Stimulated activated CD4-positive, alpha-beta T cell treated with anti-CD3 and anti-CD28 coated beads, TNF-alpha, amount 100 ng/mL, for 24 hours (primary cell): ENCODE measurements at places on chromosomes 6 and 20.

GRCh38 chr6:79084693-79085092 is 6.6 kb upstream of the PHIP start:
- DNase-seq = no peak

- DNase-seq = no peak
Observed at GRCh38 chr6:27474172-27474465, 1.2 kb upstream of the ZNF184 start.

DNA sequence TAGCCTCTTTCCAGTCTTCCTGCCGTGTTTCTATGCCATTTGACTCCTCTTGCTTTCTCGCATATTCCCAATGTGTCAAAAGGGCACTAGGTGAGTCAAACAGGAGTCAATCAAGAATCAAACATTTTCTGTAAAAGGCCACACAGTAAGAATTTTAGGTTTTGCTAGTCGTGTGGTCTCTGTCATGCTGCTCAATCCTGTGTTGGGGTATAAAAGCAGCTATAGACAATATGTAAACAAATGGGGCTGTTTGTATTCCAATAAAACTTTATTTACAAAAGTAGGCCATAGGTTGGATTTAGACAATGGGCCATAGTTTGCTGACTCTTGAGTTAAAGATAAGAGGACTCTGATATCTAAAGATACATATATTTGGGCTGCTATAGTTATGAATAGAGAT is 235.4 kb upstream of the BTBD3 start:
- no peak for DNase-seq

- DNase-seq = no peak
Observed at GRCh38 chr6:99611148-99611547, 4.5 kb downstream of the PRDM13 start.

- DNase-seq = no peak
Observed at GRCh38 chr20:16555754-16556153, 17.5 kb downstream of the KIF16B start.

- DNase-seq = no peak
Observed at GRCh38 chr6:91299544-91300491, 712.9 kb upstream of the MAP3K7 start.

GRCh38 chr6:110534731-110535492 is 58.5 kb upstream of the SLC22A16 start:
- DNase-seq = no peak

DNA sequence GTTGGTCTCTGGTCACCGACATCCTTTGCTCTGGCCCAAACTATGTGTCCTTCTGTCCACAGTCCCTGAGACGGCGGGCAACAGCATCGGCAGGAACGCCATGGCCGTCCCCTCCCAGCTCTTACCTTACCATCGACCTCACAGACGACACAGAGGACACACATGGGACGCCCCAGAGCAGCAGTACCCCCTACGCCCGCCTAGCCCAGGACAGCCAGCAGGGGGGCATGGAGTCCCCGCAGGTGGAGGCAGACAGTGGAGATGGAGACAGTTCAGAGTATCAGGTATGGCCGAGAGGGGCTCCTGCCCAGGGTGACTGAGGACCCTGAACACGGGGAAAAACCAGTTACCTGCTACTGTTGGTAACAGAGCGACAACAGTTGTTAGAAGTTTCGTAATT is 25.0 kb downstream of the DNMT3B start:
- DNase-seq = no peak

DNA sequence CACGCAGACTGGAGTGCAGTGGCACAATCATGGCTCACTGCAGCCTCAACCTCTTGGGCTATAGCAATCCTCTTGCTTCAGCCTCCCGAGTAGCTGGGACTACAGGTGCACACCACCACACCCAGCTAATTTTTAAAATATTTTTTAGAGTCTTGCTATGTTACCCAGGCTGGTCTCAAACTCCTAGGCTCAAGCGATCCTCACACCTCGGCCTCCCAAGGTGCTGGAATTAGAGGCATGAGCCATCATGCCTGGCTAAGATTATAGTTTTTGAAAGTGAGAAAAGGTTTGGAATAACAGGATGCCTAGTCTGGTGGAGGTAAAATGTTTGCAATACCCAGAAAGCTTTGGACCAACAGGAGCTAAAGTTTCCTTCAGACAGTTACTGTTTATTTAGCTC is 23.4 kb downstream of the GCM1 start:
- DNase-seq = no peak

GRCh38 chr6:5778317-5778857 is 228.3 kb downstream of the NRN1 start:
- DNase-seq = no peak

DNA sequence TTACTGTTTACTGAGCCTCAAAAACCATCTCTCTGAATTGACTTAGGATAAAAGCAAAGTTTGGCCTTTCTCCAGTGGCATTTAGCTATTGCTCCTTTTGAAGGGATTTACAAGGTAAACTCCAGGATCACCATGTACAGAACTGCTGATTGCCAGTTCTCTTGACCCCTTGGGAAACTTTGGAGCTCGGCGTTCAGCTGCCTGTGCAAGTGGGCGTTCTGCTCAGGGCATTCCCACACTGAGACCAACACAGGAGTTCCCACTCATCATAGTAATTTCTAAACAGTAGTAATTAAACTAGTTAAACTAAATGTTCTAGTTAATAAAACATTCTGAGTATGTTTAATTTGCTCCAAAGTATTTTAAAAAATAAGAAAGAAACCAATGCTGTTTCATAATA is 14.9 kb downstream of the KCNQ5 start:
- no peak for DNase-seq

- no peak for DNase-seq
Observed at GRCh38 chr6:41503827-41504465, 42.2 kb upstream of the FOXP4 start.

GRCh38 chr6:132423839-132424238 is 22.6 kb upstream of the MOXD1 start:
- DNase-seq = no peak

GRCh38 chr6:45480752-45481415 is 103.2 kb upstream of the SUPT3H start:
- no peak for DNase-seq

DNA sequence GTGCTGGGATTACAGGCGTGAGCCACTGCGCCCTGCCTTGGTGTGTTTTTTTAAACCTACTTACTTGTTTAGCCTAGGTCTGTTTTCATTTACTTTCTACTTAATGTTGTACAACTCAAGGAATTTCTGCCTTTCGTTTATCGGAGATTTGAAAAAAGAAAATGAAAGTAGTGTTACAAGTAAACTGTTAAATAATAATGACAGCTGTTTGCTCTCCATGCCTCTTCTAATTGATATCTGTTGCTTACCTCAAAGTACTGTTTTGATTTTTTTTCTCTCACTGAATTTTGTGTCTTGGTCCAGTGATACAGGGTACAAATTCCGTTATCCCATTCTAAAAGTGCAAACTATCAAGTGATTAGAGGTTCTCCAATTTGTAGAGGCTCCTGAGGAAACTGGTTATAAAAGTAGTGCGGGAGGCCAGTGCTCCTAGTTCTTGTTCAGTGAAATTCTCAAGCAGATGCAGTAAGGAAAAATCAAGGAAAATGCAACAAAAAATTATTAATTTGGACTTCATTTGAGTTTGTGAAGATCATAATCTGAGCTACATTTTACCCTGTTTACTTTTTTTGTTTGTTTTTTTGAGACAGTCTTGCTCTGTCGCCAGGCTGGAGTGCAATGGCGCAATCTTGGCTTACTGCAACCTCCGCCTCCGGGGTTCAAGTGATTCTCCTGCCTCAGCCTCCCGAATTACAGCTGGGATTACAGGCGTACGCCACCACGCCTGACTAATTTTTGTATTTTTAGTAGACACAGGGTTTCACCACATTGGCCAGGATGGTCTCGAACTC is 2.2 kb downstream of the UBR2 start:
- no peak for DNase-seq

GRCh38 chr20:63176427-63177133 is 39.4 kb downstream of the YTHDF1 start:
- no peak for DNase-seq

- DNase-seq = peak; percentile 89
Observed at GRCh38 chr6:31087494-31088089, 24.8 kb downstream of the C6orf15 start.

DNA sequence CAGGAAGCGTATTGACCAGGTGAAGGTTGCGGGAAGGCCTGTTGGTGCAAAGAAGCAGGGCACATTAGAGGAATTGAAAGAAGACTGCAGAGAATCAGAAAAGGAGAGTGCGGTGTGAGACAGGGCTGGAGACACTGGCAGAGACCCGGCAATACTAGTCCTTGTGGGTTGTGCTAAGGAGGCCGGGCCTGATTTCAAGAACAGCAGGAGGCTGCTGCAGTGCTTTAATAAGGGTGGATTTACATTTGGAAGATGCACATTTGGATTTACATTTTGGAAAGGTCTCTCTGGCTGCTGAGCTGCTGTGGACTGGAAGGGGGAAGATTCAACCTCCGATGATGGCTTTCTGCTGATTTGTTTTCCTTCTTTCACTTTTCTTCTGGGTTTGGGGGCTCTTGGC is 167.8 kb downstream of the SLC24A3 start:
- no peak for DNase-seq

GRCh38 chr6:161152907-161153662 is 120.8 kb downstream of the AGPAT4 start:
- no peak for DNase-seq

DNA sequence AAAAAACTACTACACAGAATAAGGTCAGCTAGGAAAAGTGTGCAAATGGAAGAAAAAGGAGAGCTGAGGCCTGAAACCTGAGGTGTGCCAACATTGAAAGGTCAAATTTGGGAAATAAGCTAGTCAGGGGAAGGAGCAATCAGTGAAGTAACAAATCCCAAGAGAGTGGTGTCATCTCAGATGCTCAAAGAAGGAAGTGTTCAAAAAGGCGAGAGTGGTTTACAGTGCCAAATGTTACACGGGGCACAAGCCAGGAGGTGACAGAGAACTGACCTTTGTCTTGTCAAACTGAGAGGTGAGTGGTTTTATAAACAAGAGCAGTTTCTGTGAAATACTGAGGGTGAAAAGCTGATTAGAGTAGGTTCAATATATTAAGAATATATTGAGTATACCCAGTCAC is 83.0 kb upstream of the TCF21 start:
- DNase-seq = no peak

GRCh38 chr6:38646166-38646878 is 6.6 kb upstream of the BTBD9 start:
- DNase-seq = no peak

DNA sequence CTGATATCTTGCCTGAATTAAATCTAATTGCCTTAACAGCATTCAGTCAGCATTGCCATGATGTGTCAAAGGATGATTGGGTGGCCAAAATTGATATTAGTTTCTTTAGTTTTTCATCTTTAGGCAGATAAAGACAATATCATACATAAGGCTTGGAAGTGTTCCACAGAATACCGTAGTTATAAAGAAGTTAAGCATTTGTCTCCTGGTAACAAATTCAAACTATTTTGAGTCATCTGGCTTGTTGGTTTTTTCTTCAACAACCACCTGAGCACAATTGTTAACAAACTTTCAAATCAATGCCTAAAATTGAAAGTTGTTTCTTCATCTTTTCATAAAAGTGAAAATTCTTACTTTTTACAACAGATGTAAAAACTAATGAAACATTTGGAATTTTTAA is 47.5 kb upstream of the ADGRF5 start:
- no peak for DNase-seq

DNA sequence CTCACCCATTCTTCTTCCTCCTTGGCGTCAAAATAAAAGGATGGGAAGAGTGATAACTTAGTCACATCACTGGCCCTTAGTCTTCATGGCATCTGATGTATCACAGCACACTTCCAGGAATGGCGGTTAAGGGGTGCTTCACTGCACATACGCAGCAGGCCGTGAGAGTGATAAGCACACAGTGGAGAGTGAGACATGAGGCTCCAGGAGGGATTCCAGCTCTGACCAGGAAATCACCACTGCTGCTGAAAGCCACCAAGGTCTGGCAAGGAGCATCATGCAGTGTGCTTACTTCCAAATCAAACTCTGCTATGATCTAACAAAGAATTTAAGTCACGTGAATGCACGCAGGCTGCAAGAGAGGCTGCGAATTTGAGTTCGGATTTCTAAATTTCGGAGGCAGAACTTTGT is 62.4 kb downstream of the ARID1B start:
- DNase-seq = no peak

DNA sequence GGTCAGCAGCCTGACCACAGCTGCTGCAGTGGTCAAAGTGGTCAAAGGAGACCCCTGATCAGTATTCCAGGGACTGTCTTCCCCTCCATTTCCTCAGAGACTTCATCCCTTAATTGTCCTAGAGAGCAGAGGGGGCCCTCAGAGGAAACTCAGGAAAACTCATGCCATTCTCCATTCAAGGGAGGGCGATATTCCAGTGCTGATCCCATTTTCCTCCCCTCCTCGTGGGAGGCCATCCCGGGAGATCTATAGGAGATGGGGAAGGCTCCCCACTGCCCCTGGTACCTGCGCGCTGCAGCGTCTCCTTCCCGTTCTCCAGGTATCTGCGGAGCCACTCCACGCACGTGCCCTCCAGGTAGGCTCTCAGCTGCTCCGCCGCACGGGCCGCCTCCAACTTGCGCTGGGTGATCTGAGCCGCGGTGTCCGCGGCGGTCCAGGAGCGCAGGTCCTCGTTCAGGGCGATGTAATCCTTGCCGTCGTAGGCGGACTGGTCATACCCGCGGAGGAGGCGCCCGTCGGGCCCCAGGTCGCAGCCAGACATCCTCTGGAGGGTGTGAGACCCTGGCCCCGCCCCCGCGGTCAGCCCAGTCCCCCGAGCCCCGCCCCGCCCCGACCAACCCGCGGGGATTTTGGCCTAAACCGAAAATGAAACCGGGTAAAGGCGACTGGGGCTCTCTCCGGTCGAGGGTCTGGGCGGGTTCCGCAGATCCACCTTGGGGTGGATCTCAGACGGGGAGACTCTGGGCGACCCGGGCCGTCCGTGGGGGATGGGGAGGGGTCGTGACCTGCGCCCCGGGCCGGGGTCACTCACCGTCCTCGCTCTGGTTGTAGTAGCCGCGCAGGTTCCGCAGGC is 878 bp downstream of the HLA-C start:
- peak; percentile 40 for DNase-seq

GRCh38 chr20:24321973-24322372 is 147.5 kb upstream of the SYNDIG1 start:
- no peak for DNase-seq

GRCh38 chr6:116008470-116009243 is 52.0 kb downstream of the FRK start:
- no peak for DNase-seq

GRCh38 chr6:129665555-129665954 is 44.4 kb downstream of the ARHGAP18 start:
- no peak for DNase-seq

- no peak for DNase-seq
Observed at GRCh38 chr6:39964094-39964493, 29.8 kb upstream of the MOCS1 start.
